NCI-H2227 treated with DMSO at 0.1 percent for 48 hours (cell line): ENCODE measurements at places on chromosomes 3 and 15.

GRCh38 chr3:45773072-45773471 is 23.3 kb downstream of the SLC6A20 start:
- DNase-seq: no peak

GRCh38 chr3:129412542-129413198 is 15.8 kb downstream of the EFCAB12 start:
- DNase-seq: no peak

- no peak for DNase-seq
Measured at GRCh38 chr3:100124201-100124761, 10.0 kb upstream of the FILIP1L start.

DNA sequence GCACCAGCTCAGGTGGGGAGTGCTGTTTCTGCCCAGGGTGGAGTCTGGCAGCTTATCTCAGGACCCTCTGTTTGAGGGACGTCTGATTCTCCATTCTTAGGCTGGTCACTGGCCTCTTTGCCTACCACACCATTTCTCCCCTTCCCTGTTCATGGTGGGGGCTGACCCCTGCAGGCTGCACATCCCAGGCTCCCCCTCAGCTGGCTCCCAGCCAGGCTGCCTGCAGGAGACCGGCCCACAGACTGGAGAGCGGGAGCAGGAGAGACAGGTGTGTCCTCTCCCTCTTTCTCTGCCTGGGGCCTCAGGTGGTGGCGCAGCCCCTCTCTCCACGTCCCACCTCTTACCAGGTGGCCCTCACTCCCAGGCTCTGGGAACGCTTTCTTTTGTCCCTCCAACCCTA is 60.8 kb downstream of the RAB11A start:
- DNase-seq: no peak

DNA sequence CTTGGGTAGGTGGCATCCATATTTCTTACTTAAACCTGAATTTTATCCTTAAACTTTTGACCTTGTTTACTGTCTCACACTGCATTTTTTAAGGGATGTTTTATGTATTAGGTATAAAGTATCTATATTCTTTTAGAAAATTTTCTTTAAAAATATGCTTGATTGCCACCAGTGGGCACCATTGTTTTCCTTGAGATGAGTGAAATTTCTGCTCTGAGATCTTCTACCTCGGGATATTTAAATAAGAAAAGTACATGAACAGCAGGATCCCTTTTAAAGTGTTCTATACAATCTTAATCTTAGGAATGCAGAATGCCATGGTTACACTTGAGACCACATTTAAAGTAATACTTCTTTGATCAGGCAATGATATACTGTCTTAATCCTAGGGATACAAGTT is 108.7 kb downstream of the SLMAP start:
- DNase-seq: no peak

- peak; percentile 29 for DNase-seq
Measured at GRCh38 chr3:125694761-125695294, 99.5 kb upstream of the OSBPL11 start.

GRCh38 chr15:68885070-68885469 is 45.3 kb upstream of the SPESP1 start:
- no peak for DNase-seq

DNA sequence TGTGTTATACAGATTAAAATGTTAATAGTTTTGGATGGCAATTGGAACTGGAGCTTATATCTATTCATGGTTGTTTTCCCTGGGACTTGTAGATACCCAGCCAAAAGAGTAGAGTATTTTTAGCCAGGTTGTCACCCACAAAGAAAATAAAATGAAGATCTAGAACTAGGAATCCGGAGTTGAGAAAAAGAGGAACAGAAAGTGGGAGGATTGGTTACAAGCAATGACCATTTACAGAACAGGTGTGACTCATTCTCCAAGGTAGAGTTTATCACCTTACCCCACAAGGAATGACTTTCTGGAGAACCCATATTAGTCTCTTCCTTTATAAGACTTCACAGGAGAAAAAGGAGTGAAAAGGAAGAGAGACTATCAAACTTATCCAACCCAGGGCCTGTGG is 99.8 kb downstream of the TMEM108 start:
- no peak for DNase-seq

DNA sequence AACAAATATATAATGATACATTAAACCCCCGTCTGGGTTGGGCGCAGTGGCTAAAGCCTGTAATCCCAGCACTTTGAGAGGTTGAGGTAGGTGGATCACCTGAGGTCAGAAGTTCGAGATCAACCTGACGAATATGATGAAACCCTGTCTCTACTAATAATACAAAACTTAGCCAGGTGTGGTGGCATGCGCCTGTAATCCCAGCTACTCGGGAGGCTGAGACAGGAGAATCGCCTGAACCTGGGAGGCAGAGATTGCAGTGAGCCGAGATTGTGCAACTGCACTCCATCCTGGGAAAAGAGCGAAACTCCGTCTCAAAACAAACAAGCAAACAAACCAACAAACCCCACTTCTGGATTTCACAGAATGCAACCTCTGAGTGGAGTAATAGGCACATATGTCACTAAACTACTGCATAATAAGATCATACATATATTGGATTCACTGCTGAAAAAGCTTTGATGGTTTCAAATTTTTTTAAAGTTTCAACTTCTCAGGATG is 718.2 kb downstream of the SI start:
- DNase-seq: no peak

DNA sequence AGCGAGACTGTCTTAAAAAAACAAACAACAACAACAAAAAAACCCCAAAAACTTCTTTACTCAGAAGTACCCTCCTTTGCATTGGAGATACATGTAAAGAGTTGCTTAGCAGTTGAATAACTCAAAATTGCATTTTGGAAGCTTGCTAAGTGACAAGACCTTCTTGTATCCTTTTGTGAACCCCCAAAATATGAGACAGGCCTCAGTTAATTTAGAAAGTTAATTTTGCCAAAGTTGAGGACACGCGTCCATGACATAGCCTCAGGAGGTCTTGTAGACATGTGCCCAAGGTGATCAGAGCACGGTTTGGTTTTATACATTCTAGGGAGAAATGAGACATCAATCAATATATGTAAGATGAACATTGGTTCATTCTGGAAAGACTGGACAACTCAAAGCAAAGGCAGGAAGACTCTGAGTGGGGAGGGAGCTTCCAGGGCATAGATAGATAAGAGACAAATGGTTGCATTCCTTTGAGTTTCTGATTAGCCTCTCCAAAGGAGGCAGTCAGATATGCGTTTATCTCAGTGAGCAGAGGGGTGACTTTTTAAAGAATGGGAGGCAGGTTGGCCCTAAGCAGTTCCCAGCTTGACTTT is 1.7 kb upstream of the ARF4 start:
- no peak for DNase-seq

DNA sequence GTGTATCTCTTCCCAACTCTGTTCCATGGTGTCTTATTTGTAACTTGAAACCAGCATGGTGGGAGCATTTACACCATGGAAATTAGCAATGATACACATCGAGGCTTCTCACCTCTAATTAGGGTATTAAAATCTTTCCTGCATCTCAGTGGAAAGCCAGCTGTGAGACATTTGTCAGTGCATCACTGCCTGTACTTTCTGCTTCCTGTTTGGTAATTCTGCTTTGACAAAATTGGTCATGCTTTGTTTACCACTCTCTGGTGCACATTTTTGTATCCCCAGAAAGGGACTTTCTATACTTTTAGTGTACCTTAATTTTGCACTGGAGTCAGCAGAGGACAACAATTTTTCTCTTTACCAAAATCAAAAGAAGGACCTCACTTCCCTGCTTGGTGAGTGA is 402.1 kb downstream of the PDCD6IP start:
- no peak for DNase-seq

- DNase-seq: no peak
Measured at GRCh38 chr15:80492874-80493273, 88.7 kb downstream of the ARNT2 start.

DNA sequence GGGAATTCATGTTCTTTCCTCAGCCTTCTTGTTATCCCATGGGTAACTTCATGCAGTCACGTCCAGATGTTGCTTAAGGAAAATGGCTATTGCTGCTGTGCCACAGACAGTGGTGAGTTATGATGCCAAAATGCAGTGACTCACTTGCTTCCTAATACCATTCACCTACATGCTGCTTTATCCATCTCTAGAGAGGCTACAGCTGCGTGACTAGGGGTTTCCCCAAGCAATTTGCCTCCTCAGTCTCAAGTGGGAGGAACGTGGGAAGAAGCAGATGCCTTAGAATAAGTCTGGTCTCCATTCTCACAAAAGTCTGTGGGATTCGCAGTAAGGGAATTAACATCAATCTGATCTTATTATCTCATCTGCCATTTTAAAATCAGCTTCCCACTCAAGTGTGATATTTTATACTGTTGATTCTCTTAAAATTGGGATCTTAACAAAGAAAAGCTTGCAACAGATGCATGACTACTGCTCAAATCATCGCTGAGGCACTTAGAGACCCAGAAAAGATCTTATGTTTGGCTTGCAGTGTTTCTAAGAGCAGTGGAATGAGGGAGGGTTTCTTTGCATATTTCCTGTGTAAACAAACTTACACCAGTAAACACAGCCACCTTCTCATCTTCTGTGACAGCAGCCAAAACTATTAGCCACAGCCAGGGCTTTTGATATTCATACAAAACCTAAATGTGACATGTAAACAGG is 62.0 kb upstream of the ACP3 start:
- DNase-seq: no peak

GRCh38 chr3:143847787-143848631 is at the start of gene SLC9A9:
SLC9A9 (minus strand) TSS chr3:143848468; CDS start chr3:143848322, 146 bp downstream.
- peak; percentile 6 for DNase-seq

- no peak for DNase-seq
Measured at GRCh38 chr15:80645494-80646065, 49.5 kb upstream of the ABHD17C start.

DNA sequence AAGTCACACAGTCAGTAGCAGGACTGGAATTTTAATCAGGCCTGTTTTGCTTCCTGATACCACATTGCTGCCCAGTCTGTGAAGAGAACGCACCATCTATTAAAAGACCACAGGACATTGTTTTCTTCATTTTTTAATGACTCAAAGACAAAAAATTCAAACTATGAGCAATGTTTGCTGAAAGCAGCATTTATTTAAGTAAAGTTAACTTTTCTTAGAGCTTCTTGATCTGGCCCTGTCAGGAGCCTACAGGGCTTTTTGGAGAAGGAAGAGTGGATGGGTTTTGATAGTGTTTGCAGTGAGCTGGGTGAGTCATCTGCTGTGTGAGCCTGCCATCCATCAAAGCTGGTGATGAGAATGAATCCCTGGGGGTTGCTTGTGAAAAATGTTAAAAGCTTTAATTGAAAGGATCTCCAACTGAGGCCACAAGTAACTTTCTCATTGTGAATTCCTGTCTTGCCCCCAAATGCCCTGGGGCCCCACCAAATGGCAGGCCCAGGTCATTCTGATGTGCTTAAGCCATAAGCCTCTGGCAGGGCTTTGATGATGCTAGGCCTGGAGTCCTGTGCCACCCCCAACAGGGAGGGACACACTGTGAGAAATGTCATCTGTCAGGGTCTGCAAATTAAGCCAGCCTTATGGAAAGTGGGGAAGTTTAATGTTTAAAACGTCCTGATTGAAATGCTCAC is 136.2 kb upstream of the PFN2 start:
- no peak for DNase-seq

DNA sequence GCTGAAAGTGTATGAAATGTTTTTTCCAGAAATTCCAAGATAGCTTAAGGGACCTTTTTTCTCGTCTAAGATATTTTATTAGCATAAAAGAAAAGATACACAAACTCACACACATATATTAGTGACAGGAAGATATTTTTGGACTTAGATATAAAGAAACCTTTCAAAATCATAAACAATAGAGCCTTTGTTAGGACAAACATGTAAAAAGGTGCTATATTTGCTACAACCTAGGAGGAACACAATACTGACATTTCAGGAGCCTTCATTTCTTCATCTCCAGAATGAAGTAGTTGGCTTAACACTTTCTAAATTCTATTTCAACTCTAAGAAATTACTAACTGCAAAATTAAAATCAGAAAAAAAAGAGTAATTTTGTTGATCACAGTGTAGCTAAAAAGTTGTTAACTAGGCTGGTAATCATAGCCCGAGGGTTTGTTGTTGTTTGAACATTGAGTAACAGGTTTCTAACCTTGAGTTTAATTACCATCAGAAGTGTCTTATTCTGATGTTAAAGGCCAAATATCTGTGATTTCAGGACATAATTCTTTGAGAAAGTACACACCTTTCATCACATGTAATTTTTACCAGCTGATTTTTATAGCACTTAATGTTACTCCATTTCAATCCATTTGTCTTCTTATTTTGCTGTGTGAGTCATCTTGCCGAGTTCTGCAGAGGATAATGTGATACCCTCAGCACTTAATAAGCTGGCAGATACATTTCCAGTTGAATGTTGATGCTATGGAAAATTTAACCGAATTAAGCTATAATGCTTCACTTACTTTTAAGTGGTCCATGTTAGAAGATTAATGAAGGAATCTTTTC is 97.3 kb downstream of the MBNL1 start:
- no peak for DNase-seq

DNA sequence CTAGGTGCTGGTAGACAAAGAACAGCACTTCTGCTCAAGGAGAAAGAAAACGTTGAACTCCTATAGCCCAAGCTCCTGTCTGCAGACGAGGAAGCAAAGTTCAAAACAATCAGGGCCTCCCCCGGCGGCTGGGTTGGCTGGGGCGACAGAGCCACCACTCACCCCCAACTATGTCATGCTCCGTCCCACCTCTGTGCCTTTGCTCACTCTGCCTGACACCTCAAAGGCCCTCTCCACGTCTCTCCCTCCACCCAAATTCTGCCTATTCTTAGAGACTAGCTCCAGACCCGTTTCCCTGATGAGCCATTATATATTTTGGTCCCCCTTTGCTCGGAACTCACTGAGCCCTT is 304.3 kb downstream of the TLE3 start:
- no peak for DNase-seq

- DNase-seq: no peak
Measured at GRCh38 chr3:18840535-18841137, 307.7 kb upstream of the KCNH8 start.

DNA sequence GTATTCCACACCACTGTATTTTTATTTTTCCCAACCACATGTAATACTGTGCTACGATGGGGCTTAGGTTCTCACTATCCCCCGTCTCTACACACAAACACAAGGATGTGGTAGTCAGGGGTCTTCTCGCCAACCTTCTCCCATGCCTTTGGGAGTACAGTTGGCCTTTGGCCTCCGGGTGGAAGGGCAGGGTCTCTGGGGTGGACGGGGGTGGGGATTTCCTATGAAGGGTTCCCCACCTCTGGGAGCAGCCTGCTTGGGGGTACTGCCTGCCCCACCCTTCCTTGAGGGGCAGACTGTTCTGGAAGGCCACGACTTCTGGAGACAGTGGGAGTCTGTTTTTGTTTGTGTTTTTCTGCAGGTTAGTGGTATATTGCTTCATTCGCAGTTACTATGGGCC is 21.3 kb upstream of the RAD18 start:
- DNase-seq: no peak

DNA sequence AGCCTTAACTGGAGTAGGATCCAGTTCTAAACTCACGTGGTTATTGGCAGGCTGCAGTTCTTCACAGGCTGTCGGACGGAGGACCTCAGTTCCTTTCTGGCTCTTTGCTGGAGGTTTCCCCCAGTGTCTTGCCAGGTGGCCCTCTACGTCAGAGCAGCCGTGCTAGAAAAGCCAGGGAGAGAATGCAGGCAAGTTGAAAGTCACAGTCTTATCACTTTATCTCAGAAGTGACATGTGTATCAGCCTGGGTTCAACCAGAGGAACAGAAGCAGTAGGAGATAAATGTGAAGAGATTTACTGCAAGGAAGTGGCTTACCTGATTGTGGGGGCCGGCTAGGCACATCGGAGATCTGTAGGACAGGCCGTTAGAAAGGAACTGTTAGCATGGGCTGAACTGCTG is 125.3 kb upstream of the BNIP2 start:
- no peak for DNase-seq
